ENCODE measurements at places on chromosomes 5 and 9.

- H3K27me3 ChIP-seq, result no peaks in the 10 kb centered on the region
- DNase-seq, result no peak
- H3K36me3 ChIP-seq, result no peaks in the 10 kb centered on the region
- H3K4me3 ChIP-seq, result no peak overlapping the region
- H3K27ac ChIP-seq, result no peak overlapping the region
- no peaks in the 10 kb centered on the region for H3K4me1 ChIP-seq
Measured at GRCh38 chr9:78677326-78677725, 380.4 kb downstream of the PSAT1 start.

GRCh38 chr5:180684623-180685161 is 35.3 kb upstream of the FLT4 start:
- no peak for DNase-seq
- no peak overlapping the region for H3K4me3 ChIP-seq
- H3K36me3 ChIP-seq, result no peaks in the 10 kb centered on the region
- H3K4me1 ChIP-seq, result peaks cover 18% of the 10 kb centered on the region
- H3K27me3 ChIP-seq, result peaks cover 24% of the 10 kb centered on the region
- no peak overlapping the region for H3K27ac ChIP-seq

- no peak overlapping the region for H3K4me3 ChIP-seq
- no peaks in the 10 kb centered on the region for H3K36me3 ChIP-seq
- no peak for DNase-seq
- no peaks in the 10 kb centered on the region for H3K4me1 ChIP-seq
Measured at GRCh38 chr5:6910950-6911349, 197.7 kb downstream of the TENT4A start.

DNA sequence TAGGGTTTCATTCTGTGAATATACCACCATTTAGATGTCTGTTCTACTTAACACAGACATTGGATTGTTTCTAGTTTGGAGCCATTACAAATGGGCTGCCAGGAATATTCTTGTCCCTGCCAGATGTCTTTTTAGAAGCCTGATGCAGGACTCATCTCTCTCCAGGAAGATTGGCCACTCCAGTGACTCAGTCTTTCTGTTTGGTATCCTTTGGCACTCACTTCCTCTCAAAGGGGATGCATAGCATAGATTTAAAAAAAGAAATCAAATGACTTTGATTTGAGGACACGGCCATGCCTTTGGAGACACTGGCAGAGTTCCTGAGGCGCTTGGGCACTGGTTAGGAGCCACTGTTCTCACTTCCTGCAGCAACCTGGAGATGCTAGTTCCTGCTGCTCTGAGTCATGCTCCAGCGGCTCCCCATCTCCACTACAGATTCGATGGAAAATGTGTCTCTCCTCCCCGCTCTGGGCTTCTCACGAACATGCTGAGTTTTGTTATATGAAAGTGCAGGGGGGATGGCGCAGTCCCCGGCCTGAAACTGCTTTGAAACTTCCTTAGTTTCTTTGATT is 3.5 kb upstream of the ZNF366 start:
- H3K36me3 ChIP-seq, result no peaks in the 10 kb centered on the region
- no peaks in the 10 kb centered on the region for H3K4me1 ChIP-seq
- DNase-seq, result no peak

- peak overlapping the region; percentile 95 for H3K27ac ChIP-seq
- H3K36me3 ChIP-seq, result peaks cover 31% of the 10 kb centered on the region
- H3K4me1 ChIP-seq, result peaks cover 75% of the 10 kb centered on the region
- no peak for DNase-seq
- H3K4me3 ChIP-seq, result peak overlapping the region; percentile 84
Measured at GRCh38 chr9:35659340-35659739, 1.2 kb downstream of the CCDC107 start.

GRCh38 chr5:126949475-126949874 is 80.9 kb downstream of the MARCHF3 start:
- H3K27me3 ChIP-seq, result no peaks in the 10 kb centered on the region
- H3K4me3 ChIP-seq, result no peak overlapping the region
- no peaks in the 10 kb centered on the region for H3K4me1 ChIP-seq
- DNase-seq, result no peak

DNA sequence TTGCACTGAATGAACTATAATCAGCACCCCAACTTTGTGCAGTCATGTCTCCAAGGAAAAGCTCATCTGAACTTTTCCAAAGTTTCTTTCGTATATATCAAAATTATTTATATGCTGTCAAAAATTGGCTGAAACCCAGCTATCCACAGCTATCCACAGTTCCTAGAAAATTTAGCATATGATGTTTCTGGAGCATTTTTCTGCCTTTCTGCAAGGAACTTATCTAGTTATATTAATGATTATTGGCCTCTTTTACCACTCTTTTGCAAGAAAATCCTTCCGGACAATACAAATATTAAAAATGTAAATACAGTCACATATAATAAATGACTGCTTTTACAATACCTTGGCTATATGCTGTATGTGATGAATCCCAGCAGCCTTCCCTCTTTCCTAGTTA is 270.2 kb downstream of the TMEM167A start:
- H3K27me3 ChIP-seq, result peaks cover 4% of the 10 kb centered on the region
- DNase-seq, result no peak

GRCh38 chr9:133916159-133916541 is 76.0 kb downstream of the VAV2 start:
- no peak for DNase-seq
- H3K27ac ChIP-seq, result no peak overlapping the region
- H3K36me3 ChIP-seq, result no peaks in the 10 kb centered on the region
- no peak overlapping the region for H3K4me3 ChIP-seq
- no peaks in the 10 kb centered on the region for H3K27me3 ChIP-seq

GRCh38 chr9:35981699-35982098 is 23.7 kb upstream of the OR2S2 start:
- H3K27ac ChIP-seq, result no peak overlapping the region
- H3K4me1 ChIP-seq, result no peaks in the 10 kb centered on the region
- peaks cover 56% of the 10 kb centered on the region for H3K27me3 ChIP-seq
- H3K36me3 ChIP-seq, result no peaks in the 10 kb centered on the region
- H3K4me3 ChIP-seq, result no peak overlapping the region

DNA sequence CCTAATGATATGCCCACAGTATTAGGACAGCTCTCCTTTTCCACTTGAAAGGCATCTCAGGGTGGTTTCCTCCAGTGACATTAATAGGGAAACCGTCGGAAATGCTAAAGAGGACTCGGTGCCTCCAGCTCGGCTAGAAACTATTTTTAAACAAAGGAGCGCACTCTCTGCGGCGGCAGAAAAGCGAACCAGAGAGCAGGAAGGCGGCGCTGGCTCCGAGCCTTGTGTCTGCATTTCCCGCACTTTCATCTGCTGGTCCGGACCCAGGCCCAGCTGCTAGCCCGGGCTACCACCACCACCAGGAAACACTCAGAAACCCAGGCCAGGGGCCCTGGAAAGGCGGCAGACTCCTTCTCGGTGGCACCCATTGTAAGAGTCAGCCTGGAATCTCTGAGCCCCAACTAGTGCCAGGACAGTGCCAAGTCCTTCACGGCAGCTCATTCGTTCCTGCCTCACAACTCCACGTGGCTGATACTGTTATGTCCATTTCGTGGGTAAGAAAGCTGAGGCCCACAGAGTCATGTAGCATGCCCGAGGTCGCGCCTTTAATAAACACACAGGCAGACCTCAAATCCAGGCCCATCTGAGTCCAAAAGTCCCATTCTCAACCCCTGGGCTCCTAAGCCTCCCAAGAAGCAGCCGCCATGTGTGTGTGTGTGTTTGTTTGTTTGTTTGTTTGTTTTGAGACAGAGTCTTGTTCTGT is 73.9 kb downstream of the VAV2 start:
- no peak overlapping the region for H3K4me3 ChIP-seq
- no peaks in the 10 kb centered on the region for H3K27me3 ChIP-seq
- no peak overlapping the region for H3K27ac ChIP-seq
- no peaks in the 10 kb centered on the region for H3K36me3 ChIP-seq
- no peaks in the 10 kb centered on the region for H3K4me1 ChIP-seq

DNA sequence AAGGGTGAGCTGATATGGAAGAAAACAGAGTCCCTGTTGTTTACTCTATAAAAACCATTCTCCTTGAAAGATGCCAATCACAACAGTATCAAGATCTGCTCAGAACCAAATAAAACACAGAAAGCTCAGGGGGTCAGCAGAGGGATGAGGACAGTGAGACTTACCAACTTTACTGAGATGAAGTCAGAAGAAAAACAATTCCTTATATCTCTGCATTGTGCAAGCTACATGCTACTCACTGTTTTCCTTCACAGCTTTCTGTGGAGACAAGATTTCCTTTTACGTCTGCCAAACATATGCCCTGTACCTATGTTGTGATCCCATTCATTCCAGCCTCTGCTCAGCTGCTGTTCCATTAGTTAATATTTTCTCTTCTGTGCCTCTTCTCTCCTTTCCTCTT is 185.6 kb downstream of the TSSK1B start:
- H3K27me3 ChIP-seq, result peaks cover 13% of the 10 kb centered on the region
- no peak overlapping the region for H3K4me3 ChIP-seq
- DNase-seq, result no peak
- no peaks in the 10 kb centered on the region for H3K36me3 ChIP-seq
- H3K27ac ChIP-seq, result no peak overlapping the region
- peaks cover 11% of the 10 kb centered on the region for H3K4me1 ChIP-seq

DNA sequence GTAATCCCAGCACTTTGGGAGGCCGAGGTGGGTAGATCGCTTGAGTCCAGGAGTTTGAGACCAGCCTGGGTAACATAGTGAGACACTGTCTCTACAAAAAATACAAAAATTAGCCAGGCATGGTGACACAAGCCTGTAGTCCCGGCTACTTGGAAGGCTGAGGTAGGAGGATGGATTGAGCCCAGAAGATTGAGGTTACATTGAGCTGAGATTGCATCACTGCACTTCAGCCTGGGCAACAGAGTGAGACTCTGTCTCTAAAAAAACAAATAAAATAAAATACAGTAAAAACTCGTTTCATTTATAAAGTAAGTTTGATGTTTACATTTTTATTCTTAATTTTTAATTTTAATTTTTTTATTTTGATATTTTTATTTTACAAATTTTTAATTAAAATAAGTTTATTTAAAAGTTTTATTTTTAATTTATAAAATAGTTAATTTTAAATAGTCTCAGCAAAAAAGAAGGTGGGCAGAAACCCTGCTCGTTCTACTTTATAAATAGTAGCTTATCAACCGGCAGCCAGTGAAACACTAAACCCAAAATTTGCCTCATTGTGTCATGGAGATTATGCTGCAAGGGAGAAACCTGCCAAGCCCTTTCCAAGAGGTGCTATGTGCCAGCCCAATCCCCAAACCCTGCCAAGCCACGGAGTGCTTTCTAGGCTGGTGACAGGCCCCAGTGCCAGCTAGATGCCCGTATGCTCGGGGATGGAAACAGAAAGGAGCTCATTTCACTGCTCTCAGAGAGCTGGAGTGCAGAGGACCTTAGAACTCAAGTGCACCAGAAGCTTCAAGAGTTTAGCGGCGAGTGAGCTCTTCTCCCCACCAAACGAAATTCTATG is 38.9 kb downstream of the SERINC5 start:
- no peaks in the 10 kb centered on the region for H3K27me3 ChIP-seq
- peaks cover 71% of the 10 kb centered on the region for H3K4me1 ChIP-seq
- peaks cover 15% of the 10 kb centered on the region for H3K36me3 ChIP-seq
- peak overlapping the region; percentile 88 for H3K27ac ChIP-seq
- peak overlapping the region; percentile 77 for H3K4me3 ChIP-seq

- no peaks in the 10 kb centered on the region for H3K27me3 ChIP-seq
- no peak for DNase-seq
- peaks cover 43% of the 10 kb centered on the region for H3K36me3 ChIP-seq
- peaks cover 26% of the 10 kb centered on the region for H3K4me1 ChIP-seq
- H3K4me3 ChIP-seq, result no peak overlapping the region
Measured at GRCh38 chr5:169753795-169754194, 116.7 kb downstream of the DOCK2 start.

- peaks cover 55% of the 10 kb centered on the region for H3K4me1 ChIP-seq
- peak overlapping the region; percentile 70 for H3K4me3 ChIP-seq
- no peaks in the 10 kb centered on the region for H3K27me3 ChIP-seq
- peak overlapping the region; percentile 94 for H3K27ac ChIP-seq
Measured at GRCh38 chr5:91313757-91314673, 69.1 kb downstream of the ARRDC3 start.

GRCh38 chr5:74476046-74476818 is 164.3 kb downstream of the ENC1 start:
- no peak overlapping the region for H3K4me3 ChIP-seq
- no peak overlapping the region for H3K27ac ChIP-seq
- H3K36me3 ChIP-seq, result no peaks in the 10 kb centered on the region
- no peak for DNase-seq

DNA sequence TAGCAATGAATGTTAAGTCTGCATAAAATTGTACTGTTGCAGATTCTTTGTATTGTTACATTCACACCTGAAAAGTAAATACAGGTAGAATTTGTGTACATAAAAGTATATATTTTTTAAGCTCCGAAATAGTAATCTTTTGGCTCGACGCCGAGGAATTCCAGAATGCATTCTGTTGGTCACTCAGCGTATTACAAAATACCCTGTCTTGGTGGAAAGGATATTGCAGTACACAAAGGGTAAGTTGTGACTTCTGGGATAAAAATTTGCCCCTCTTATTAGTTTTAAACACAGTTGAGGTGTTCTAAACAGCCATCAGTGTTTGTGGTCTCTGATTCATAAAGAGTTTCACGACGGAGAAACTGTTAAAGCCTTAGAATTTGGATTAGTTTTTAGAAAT is 257.6 kb downstream of the ARHGEF28 start:
- no peak for DNase-seq
- H3K36me3 ChIP-seq, result no peaks in the 10 kb centered on the region
- no peak overlapping the region for H3K27ac ChIP-seq
- no peaks in the 10 kb centered on the region for H3K4me1 ChIP-seq

- H3K4me3 ChIP-seq, result no peak overlapping the region
- no peak for DNase-seq
- H3K27me3 ChIP-seq, result no peaks in the 10 kb centered on the region
- H3K36me3 ChIP-seq, result peaks cover 3% of the 10 kb centered on the region
- no peak overlapping the region for H3K27ac ChIP-seq
Measured at GRCh38 chr9:72454871-72455491, 66.4 kb upstream of the TMC1 start.

- no peak overlapping the region for H3K4me3 ChIP-seq
- H3K36me3 ChIP-seq, result no peaks in the 10 kb centered on the region
- no peak for DNase-seq
- H3K27me3 ChIP-seq, result peaks cover 3% of the 10 kb centered on the region
- H3K27ac ChIP-seq, result no peak overlapping the region
- H3K4me1 ChIP-seq, result peaks cover 9% of the 10 kb centered on the region
Measured at GRCh38 chr9:76369583-76369982, 24.6 kb downstream of the RFK start.

GRCh38 chr5:138305797-138306196 is 25.8 kb downstream of the CDC25C start:
- peaks cover 3% of the 10 kb centered on the region for H3K4me1 ChIP-seq
- H3K27ac ChIP-seq, result no peak overlapping the region
- no peak for DNase-seq
- no peak overlapping the region for H3K4me3 ChIP-seq
- H3K36me3 ChIP-seq, result peaks cover 22% of the 10 kb centered on the region
- no peaks in the 10 kb centered on the region for H3K27me3 ChIP-seq

GRCh38 chr5:124453221-124454051 is 293.0 kb downstream of the ZNF608 start:
- no peak for DNase-seq
- no peaks in the 10 kb centered on the region for H3K36me3 ChIP-seq
- no peaks in the 10 kb centered on the region for H3K27me3 ChIP-seq
- no peaks in the 10 kb centered on the region for H3K4me1 ChIP-seq
- H3K27ac ChIP-seq, result no peak overlapping the region

Data from activated CD8-positive, alpha-beta memory T cell treated with anti-CD3 and anti-CD28 coated beads, Interleukin-2, amount 10 ng/mL, durations not matched to agents 7 days and 5 days (primary cell).